ENCODE measurements at places on chromosomes 1 and 21.

DNA sequence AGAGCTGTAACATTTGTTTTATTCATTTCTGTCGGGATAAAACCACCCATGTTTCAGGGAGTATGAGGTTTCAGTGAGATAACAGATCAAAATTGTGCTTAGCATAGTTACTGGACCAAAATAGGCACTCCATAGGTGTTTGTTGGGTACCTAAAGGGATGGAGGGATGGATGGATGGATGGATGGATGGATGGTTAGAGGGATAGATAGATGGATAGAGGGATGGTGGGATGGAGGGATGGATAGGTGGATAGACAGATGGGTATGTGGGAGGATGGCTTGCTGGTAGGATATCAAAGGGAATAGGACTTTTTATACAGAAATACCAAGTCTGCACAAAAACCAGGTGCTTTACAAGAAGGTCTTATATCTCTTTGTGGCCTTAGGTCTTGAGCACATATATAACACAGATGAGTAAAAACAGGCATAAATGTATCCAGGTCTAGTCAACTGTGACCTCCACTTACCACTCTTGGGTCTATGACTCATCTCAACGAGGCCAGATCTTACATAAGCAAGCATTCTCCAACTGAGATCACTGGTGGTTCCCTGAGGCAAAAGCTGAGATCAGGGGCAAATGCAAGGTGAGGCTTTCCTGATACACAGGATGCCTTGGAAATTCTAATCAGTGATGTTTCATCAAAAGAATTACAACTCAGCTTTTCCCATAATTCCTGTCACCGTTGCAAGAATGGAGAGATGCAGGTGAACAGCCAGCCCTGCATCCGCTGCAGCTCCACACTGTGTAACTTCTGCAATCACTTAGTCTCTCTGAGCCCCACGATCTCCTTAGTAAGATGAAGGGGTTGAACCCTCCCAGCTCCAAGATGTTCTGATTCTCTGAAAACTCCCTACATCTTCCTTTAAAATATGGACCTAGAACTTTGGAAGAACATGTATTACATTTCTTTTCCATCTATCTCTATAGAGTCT is 32.0 kb downstream of the PTAFR start:
- peak; percentile 34 for DNase-seq

GRCh38 chr1:158017800-158018595 is 24.6 kb downstream of the KIRREL1 start:
- no peak for DNase-seq

GRCh38 chr1:206834711-206835110 is 30.7 kb upstream of the IL20 start:
- DNase-seq, result no peak

DNA sequence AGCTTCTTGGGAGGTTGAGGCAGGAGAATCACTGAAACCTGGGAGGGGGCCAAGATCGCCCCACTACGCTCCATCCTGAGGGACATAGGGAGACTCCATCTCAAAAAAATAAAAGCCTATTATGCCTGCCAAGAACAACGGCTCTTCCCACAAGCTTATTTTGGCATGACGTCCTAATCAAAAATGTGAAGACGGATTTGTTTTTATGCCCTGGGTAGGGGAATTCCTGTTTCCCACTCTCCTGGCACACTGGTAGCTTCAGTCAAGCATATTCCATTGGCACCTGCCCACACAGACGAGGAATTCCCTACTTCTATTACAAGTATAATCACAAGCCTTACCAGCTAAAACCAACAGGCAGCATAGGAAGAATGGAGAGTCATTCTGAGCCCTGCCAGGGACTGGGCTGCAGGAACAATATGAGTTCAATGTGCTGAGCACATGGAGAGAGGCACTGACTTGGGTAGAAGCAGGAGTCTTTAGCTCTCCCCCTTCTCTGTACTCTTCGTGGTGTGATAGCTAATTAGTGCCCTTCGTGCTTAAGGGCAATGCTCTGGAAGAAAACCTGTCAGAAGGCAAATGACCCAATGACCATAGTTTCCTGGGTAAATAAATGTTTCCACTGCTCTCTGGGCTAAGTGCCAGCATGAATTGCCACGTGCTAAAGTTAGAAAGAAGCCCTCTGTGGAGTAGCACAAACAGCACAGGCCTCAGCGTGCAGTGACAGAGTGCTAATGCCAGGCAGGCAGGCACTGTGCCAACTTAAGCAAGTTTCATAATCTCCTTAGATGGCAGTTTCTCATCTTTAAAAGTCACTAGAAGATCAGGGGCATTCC is 16.8 kb downstream of the TNFSF4 start:
- DNase-seq, result no peak

DNA sequence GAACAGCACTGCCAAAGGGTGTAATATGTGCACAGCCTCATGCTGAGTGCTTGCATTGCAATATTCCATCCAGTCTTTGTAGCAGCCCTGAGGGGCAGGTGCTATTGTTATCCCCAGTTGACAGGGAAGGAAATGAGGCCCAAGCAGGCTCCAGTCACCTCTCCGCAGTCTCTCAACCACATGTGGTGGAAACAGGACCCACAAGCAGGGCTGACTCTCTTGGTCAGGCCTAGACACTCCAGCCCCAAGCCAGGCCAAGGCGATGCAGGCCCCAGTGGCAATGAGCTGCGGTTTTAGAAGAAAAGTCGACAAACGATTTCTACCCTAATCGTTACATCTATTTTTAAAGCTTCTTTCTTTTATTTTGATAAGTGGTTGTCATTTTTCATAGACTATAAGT is 52.6 kb upstream of the GADD45A start:
- no peak for DNase-seq

DNA sequence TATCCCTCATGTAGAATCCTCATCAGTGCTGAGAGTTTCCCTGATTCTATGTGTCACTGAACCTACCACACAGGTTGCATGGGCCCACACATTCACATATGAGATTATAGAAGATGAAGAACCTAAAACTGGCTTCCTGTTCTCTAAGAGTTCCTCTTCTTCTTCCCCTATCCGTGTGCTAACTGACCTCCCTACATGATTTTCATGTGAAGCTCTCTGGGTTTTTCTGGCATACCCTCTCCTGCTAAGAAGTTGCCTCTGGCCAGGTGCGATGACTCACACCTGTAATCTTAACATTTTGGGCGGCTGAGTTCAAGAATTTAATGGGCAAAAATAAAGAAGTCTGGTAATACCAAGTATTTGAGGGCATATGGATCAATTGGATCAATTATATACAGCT is 5.5 kb upstream of the CD244 start:
- DNase-seq, result no peak

DNA sequence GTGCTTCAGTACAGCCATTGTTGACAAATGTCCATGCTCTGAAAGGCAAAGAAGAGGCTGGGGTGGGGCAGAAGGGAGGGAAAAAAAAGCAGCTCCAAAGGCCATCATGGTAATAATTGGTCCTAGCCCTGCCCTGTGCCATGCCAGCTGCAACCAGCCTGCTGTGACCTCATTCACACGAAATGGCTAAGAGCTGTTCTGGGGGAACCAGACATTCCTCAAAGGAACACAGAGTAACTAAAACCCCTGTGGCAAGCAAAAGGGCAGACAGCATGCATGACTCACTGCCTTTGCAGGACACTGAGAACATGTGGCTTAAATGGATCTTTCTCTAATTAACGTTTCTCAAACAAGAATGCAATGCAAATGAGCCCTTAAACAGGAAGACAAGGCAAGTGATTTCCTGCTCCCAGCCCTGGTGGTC is 42.3 kb downstream of the STYXL2 start:
- no peak for DNase-seq

DNA sequence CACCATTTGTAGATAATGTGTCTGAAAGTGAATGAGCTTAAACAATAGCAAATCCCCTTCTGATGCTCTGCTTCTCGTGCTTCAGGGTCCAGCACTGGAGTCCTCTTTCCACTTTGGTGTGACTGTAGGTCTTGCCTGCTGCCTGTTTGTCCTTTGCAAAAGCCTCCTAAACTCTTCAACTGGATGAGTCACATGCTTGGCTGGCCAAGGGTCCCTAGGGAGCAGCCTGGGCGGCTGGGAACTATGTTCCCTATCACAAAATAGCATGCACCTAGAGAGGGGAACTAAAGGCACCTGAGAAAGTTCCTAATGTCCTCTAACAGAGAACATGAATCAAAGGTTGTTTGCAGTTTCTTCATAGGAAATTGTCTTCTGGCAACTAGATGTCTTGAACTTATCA is 607.2 kb upstream of the PLXNA2 start:
- no peak for DNase-seq

- peak; percentile 23 for DNase-seq
Observed at GRCh38 chr1:236395947-236396664, 2.0 kb downstream of the EDARADD start.

GRCh38 chr1:165073185-165074007 is 283.1 kb downstream of the LMX1A start:
- no peak for DNase-seq

- peak; percentile 41 for DNase-seq
Observed at GRCh38 chr1:59020151-59020997, 236.5 kb upstream of the JUN start.

GRCh38 chr1:216186816-216187215 is 236.4 kb downstream of the USH2A start:
- DNase-seq, result no peak

GRCh38 chr1:193348091-193348768 is 161.8 kb upstream of the B3GALT2 start:
- no peak for DNase-seq

- DNase-seq, result no peak
Observed at GRCh38 chr1:77966291-77966690, 12.6 kb downstream of the FUBP1 start.

- DNase-seq, result no peak
Observed at GRCh38 chr1:43284546-43285110, 753 bp downstream of the C1orf210 start.

- DNase-seq, result no peak
Observed at GRCh38 chr1:204495078-204495753, 611 bp upstream of the PIK3C2B start.

- DNase-seq, result no peak
Observed at GRCh38 chr1:145995148-145995881, 1.1 kb downstream of the TXNIP start.

GRCh38 chr1:37477946-37478345 is 3.6 kb downstream of the ZC3H12A start:
- DNase-seq, result no peak

DNA sequence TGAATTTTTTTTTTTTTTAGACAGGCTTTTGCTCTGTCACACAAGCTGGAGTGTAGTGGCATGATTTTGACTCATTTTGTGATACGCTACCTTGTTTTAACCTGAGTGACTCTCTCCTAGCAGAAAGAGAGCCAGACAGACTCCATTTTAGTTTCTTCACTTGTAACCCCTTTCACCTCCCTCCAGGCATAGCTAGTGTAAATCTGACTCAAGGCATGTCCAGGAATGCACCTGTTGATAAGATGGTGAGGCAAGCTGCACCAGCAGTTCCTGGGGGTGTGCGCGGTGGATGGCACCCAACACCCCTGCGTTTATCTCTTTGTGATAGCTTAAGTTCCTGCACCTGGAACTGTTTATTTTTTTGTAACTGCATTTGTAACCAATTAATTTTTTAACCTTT is 4.7 kb upstream of the PHACTR4 start:
- no peak for DNase-seq

DNA sequence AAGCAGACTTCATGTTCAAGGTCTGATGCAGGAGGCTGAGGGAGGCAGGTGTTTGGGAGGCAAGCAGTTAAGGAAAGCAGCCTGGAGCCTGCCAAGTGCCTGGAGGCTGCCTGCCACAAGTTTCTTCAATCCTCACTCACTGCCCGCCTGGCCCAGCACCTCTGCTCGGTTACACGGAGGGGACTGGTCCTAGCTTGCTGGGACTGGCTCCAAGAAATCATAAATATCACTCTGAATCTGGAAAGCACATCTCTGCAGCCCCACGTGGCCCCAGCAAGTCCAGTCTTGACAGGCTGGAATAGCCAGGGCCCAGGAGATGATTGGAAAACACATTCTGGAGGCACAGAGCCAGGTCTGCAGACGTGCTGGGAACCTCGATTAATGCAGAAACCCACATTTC is 83.9 kb downstream of the BCAR3 start:
- DNase-seq, result no peak

Measured in stimulated activated CD4-positive, alpha-beta T cell treated with anti-CD3 and anti-CD28 coated beads, Interleukin-4, amount 100 ng/mL, for 24 hours (primary cell).